AG10803 (cell line): ENCODE measurements at places on chromosomes 5 and 9.

DNA sequence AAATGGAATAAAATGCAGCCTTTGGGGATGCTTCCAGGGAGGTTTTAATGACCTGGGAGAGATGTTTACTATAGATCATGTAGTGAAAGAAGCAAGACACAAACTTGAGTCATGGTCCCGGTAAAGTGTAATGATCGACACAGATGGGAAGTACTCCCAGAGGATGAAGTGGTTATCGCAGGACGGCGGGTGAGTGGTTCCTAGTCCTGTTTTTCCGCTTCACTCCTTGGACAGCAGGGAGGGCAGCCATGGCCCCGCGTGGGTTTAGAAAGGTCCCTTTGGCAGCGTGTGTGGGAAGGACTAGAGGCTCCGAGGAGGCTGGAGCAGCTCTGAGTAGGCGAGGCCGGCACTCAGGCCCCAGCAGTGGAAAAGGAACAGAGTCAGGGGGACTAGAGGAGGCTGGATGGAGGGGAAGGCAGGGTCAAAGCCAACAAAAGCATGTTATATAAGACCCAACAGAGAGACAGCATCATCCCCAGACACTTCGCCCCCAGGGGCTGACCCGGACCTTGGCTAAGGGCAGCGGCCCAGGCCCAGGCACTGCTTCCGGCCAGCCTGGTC, 49.2 kb upstream of the STXBP1 start:
- peak; percentile 53 for DNase-seq

DNA sequence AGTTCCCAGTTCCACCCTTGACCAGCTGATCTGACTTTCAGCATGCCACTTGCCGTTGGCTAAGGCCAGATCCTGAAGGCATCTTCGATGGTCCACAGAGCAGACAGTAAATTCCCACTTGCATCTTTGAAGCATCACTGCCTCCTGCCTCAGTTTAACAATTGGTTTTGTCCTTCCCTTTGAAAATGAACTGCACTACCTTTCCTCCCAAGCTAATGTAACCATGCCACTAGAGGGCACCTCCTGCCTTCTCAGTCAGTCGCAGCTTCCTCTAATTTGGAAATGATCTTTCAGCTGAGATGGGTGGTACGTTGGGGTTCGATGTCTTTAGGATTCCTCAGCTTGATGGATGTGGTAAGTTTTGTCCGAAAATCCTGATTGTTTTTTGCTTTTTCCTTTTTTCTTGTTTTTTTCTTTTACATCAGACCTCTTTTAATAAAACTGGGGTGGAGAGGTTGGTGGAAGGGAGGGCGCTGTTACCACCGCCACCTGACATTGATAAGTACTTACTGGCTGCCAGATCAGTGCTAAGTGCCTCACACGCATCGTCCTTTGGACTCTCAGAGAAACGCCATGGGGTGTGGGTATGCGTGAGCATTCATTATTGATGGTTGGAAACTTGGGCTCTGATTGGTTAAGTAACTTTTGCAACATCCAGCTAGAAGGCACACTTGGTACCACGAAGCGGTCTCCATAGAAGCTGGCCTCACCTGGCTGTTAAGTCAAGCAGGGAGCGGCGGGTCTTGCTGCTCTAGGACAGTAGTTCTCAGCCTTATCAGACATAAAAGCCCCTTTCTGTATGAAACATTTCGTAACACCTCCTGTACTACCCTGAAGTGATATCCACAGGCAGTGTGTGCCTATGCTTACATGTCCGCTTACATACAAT, 16.9 kb downstream of the PTTG1 start:
- DNase-seq, result peak; percentile 60

- DNase-seq, result no peak
Observed at GRCh38 chr5:137515238-137515637, 16.1 kb upstream of the SPOCK1 start.

DNA sequence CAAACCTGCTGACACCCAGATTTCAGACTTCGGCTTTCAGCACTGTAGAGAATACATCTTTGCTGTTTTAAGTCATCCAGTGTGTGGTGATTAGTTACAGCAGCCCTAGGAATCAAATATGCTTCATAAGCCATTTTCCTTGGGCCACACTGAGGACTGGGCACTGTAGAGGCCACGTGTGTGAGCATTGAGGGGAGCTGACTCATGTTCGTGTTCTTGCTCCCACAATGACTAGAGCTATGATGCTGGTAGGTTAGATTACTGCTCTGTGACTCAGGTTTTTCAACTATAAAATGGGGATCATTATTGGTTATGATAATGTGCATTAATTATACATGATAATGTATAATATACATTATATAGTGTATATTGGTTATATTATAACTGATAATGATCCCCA, 96.5 kb upstream of the PALM2AKAP2 start:
- DNase-seq, result no peak

- no peak for DNase-seq
Observed at GRCh38 chr9:12764150-12764549, 10.7 kb upstream of the LURAP1L start.

GRCh38 chr5:168226012-168226411, 65.4 kb upstream of the WWC1 start:
- no peak for DNase-seq

- peak; percentile 80 for DNase-seq
Observed at GRCh38 chr5:124519396-124519795, 227.0 kb downstream of the ZNF608 start.

- peak; percentile 40 for DNase-seq
Observed at GRCh38 chr9:99058964-99059921, 45.7 kb upstream of the TGFBR1 start.

- no peak for DNase-seq
Observed at GRCh38 chr9:8804613-8805012, 1005.0 kb upstream of the DMAC1 start.

DNA sequence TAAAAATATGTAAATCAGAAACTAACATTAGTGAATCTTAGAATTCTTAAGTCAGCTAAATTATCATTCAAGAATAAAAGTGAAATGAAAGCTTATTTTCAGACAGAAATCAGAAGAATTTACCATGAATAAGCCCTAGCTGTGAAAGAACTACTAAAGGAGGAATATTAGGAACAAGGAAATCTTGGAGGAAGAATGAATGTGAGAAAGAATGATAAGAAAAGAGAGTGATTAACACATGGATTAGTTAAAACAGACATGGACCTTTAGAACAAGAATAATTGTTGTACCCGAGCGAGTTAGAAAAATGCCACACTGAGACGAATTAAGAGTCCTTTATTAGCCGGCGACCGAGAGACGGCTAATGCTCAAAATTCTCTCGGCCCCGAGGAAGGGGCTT, 24.1 kb upstream of the RHOBTB3 start:
- DNase-seq, result no peak

GRCh38 chr5:2093859-2094615, 211.3 kb upstream of the IRX4 start:
- peak; percentile 5 for DNase-seq

GRCh38 chr9:127380479-127380878, 16.5 kb upstream of the SLC2A8 start:
- peak; percentile 18 for DNase-seq

- no peak for DNase-seq
Observed at GRCh38 chr5:100646691-100647090, 111.5 kb downstream of the FAM174A start.

GRCh38 chr9:132193227-132194124, 31.6 kb downstream of the NTNG2 start:
- DNase-seq, result no peak

- no peak for DNase-seq
Observed at GRCh38 chr5:150490296-150490669, 17.6 kb upstream of the NDST1 start.

DNA sequence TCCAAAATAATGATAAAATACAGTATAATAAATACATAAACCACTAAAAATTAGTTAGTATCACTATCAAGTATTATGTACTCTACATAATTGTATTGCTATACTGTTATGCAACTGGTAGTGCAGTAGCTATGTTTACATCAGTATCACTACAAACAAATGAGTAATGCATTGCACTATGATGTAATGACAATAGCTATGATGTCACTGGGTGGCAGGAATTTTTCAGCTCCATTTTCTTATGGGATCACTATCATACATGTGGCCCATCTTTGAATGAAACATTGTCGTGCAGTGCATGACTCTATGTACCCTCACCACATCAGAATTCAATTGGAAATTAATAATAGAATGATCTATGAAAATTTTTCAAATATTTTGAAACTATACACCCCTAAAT, 201.3 kb downstream of the MPDZ start:
- peak; percentile 8 for DNase-seq

DNA sequence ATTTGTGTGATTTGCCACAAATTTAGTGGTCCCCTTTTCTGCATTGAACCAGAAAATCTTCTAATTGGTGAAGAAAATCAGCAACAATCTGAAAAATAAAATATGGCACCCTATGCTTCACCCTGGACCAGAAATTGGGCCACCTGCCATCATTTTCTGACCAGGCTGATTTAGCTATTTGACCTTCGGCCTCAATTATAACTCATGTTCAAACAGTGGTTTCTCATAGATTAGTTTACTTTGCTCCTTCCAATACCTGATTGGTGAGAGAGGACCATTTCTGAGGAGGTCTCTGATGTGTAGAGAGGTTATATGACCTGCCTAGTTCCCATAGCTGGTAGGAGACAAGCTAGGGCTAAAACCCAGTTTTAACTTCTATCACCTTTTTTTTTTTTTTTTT, 59.0 kb downstream of the PTTG1 start:
- no peak for DNase-seq

DNA sequence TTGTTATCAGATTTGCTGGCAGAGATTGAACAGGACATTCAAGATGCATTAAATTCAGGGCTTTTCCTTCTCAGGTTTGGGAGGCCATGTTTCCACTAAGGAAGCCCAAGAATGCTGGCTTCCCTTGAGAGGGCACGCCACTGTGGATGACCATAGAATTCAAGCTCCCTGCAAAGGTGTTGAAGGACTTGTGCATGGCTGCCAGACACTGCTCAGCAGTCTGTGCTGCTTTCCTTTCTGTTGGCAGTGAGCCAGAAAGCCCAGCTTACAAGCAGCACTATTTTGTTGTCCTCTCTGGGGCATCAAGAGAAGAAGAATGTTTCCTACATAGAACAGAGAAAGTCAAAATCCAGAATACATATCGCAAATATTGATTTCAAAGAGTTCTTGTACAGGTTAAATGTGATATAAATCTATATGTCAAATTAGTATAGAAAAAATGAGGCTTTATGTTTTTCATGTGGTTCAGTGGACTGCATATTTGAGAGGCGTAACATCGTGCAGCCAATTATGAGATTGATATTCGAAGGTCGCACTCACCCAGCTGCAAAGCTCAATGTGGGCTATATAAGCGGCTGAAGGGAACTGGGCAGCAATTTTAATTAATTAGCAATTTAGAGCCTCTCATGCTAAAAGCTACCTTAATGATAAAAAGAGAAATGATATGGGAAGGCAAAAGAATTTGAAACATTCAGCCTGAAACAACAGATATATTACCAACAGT, 103.1 kb upstream of the ISL1 start:
- no peak for DNase-seq

- no peak for DNase-seq
Observed at GRCh38 chr5:80928073-80928472, 32.1 kb upstream of the RASGRF2 start.

DNA sequence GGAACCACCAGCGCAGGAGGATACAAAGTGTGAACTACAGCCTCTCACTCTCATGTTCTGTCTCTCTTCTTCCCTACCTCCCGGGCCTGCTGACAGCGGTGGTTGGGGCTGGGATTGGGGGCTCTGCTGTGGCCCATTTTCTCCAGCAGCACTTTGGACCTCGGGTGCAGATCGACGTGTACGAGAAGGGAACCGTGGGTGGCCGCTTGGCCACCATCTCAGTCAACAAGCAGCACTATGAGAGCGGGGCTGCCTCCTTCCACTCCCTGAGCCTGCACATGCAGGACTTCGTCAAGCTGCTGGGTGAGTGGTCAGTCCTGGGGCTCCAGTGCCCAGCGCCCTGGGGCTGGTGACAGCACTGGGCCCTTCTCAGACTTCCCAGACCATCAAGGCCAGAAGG, 4.7 kb downstream of the PCYOX1L start:
- no peak for DNase-seq

DNA sequence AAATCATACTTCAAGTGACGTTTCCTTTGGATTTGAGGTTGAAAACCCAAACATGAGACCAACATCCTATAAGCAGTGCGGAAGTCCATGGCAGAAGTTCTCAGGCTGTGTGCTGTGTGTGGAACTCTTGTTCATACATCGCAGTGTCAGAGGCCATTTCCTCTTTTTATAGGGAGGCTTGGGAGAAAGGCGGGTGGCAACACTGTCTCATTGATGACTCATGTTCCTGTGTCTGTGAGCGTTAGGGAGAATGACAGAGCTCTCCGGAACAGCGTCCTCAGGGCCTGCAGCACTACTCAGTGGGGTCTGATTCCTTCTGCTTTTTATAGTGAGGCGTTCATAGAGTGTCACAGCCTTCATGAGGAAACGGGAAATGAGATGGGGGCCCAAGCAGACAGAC, 98.8 kb upstream of the BASP1 start:
- peak; percentile 83 for DNase-seq

GRCh38 chr9:16642421-16643109, 227.9 kb downstream of the BNC2 start:
- peak; percentile 52 for DNase-seq

DNA sequence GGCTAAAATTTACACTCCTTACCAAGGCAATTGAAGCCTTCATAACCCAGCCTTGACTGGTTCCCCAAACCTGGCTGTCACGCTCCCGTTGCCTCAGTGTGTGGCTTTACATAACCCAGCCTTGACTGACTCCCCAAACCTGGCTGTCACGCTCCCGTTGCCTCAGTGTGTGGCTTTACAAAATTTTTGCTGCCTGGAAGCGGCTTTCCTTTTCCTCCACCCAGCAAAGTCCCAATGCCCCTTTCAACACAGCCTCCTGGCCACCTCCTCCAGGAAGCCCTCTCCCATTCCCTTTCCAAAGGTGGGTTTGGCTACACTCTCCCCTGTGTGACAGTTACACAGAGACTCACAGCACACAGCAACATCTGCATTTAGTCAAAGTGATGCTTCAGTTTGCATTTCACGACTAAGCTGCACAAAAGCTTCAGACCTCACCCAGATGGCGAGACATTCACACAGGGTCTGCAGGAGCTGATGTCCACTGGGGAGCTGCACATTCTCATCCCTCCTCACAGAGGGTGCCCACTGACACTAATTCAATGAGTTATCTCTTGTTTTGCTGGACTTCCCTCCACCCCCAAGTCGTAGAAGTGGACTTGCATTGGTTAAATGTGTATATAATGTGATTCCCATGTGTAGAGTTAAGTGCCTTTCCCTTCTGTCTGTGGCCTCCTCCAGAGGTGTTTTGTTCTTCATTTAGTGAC, 156.6 kb upstream of the PHYKPL start:
- no peak for DNase-seq

GRCh38 chr5:85077581-85077980, 692.9 kb upstream of the EDIL3 start:
- DNase-seq, result no peak

DNA sequence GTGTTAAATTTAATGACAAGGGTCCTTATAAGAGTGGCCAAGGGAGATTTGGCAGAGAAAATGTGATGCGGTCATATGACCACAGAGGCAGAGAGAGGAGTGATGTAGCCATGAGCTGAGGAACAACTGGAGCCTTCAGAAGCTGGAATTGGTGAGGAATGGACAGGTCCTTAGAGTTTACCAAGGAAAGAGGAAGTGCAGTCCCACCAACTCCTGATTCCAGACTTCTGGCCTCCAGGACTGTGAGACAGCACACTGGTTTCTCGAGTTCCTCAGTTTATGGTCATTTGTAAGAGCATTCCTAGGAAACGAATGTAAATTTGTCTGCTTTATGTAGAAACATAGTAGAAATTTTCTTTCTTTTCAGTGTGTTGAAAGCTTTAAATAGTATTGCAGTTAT, 410.1 kb downstream of the CDH18 start:
- DNase-seq, result no peak

GRCh38 chr5:129807162-129807814, 59.4 kb downstream of the MINAR2 start:
- DNase-seq, result no peak

- DNase-seq, result no peak
Observed at GRCh38 chr5:118486647-118487225, 501.6 kb downstream of the DTWD2 start.
